Activated T-helper 1 cell treated with anti-CD3 and anti-CD28 coated beads, Interleukin-12 subunit alpha, Interleukin-12 subunit beta, Interleukin-2, Interleukin-4 antibody, amounts not matched to agents 30 ng/mL and 10 ng/mL and 1 ng/mL, durations not matched to agents 14 hours and 24 hours and 36 hours (primary cell): ENCODE measurements at places on chromosomes 16 and 17. TPM values are rescaled to one million over a fixed set of nuclear protein-coding genes. Genes with fewer than 3 reads are reported as not detected.
A peak's percentile ranks its signal among the peaks of the same experiment; 100 is the strongest.

Gene CFAP97D1
- total RNA-seq: not detected in 2 replicates

- no peak for DNase-seq
Observed at GRCh38 chr16:12305847-12306801, 329.6 kb downstream of the SNX29 start.

- peak; percentile 28 for DNase-seq
Observed at GRCh38 chr16:2881783-2882649, 999 bp upstream of the FLYWCH2 start.

Gene ATF7IP2
- 25.9 and 28.7 TPM in 2 replicates for total RNA-seq

- no peak for DNase-seq
Observed at GRCh38 chr16:59163371-59164055, 429.4 kb upstream of the GOT2 start.

- no peak for DNase-seq
Observed at GRCh38 chr17:65470783-65471182, 90.7 kb downstream of the AXIN2 start.
